ENCODE measurements at places on chromosomes 2 and 18.

GRCh38 chr2:117997872-117998454 lies 15.9 kb downstream of the CCDC93 start:
- no peak for DNase-seq

DNA sequence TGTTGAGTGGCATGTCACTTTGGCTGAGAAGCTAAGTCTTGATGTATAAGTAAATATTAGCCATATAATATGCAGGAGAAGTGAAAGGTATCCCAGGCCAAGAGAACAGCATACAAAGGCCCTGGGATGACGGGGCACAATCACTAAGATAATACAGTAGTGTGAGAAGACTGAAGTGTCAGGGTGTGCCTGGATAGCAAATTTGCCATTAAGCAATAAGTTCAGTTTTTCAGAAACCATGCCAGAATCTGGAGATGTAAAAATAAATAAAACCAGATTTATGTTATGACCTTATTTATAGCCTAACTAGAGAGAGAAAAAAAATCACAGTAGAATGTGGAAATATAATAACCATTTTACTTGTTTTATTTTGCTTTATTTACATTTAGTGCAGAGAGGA lies 1858.7 kb upstream of the CELF4 start:
- DNase-seq: no peak

- DNase-seq: no peak
Measured at GRCh38 chr2:233426619-233427342, 72.5 kb downstream of the DGKD start.

GRCh38 chr2:198909525-198910267 lies 548.0 kb downstream of the SATB2 start:
- DNase-seq: no peak

- DNase-seq: no peak
Measured at GRCh38 chr2:7265286-7265685, 348.1 kb downstream of the RNF144A start.

- no peak for DNase-seq
Measured at GRCh38 chr2:44267796-44268648, 7.3 kb upstream of the SLC3A1 start.

- DNase-seq: peak; percentile 90
Measured at GRCh38 chr2:187654535-187654934, 100.3 kb upstream of the TFPI start.

DNA sequence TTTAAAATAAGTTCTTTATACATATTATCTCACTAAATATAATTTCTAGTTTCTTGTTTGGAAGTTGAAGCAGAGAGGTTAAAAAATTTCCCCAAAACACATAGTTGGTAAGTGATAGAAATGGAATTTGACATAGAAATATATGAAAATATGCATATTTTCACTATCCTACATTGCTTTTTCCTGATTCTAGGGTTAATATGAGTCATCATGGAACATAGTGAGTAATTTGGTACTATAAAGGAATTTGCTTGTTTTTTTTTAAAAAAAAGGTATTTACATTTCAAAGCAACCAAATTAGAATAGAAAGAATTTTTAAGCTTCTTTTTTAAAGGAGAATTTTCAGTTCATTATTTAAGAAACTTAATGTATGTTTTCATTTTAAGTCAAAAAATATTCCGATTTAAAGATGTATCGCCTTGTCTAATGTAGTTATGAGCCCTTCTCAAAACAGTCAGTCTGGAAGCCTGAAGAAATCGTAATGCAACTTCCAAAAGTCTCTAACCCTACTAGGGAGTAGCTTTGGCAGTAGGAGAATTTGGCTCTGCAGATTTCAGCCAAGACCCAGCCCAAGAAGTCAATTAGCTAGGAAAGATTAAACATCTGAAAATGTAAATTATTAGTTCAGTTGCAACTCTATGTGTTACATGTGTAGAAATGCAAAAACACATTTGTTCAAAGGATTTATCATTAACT lies 147.3 kb downstream of the RDH14 start:
- DNase-seq: no peak

GRCh38 chr2:181848261-181848886 lies 43.2 kb upstream of the ITPRID2 start:
- peak; percentile 53 for DNase-seq

- no peak for DNase-seq
Measured at GRCh38 chr2:47521666-47522285, 118.8 kb downstream of the MSH2 start.

- DNase-seq: no peak
Measured at GRCh38 chr2:62382122-62382521, 123.9 kb downstream of the TMEM17 start.

- peak; percentile 22 for DNase-seq
Measured at GRCh38 chr2:159851941-159852340, 53.9 kb upstream of the CD302 start.

- no peak for DNase-seq
Measured at GRCh38 chr2:172256886-172257285, 154.2 kb upstream of the DLX2 start.

GRCh38 chr2:48817355-48817754 lies 61.8 kb upstream of the LHCGR start:
- DNase-seq: no peak

DNA sequence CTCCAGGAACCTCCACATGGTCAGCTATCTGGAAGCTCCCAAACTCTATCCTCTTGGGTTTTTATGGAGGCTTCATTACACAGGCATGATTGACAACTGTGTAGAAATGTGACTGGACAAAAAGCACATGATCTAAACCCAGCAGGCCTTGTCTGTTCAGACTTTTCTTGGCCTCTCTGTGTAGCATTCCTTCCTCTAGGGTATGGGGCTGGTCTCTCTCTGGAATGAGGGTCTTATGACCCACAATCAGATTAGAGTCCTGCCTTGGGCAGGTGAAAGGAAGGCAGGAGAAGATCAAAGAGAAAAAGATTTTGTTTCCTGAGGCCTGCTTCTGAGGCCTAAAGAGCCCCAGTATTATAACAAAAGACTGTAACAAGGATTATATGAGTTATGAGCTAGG lies 162.7 kb downstream of the SP3 start:
- DNase-seq: no peak

GRCh38 chr2:119494163-119494790 lies 30.0 kb downstream of the SCTR start:
- DNase-seq: no peak

- no peak for DNase-seq
Measured at GRCh38 chr2:111029181-111029927, 91.4 kb upstream of the BCL2L11 start.

DNA sequence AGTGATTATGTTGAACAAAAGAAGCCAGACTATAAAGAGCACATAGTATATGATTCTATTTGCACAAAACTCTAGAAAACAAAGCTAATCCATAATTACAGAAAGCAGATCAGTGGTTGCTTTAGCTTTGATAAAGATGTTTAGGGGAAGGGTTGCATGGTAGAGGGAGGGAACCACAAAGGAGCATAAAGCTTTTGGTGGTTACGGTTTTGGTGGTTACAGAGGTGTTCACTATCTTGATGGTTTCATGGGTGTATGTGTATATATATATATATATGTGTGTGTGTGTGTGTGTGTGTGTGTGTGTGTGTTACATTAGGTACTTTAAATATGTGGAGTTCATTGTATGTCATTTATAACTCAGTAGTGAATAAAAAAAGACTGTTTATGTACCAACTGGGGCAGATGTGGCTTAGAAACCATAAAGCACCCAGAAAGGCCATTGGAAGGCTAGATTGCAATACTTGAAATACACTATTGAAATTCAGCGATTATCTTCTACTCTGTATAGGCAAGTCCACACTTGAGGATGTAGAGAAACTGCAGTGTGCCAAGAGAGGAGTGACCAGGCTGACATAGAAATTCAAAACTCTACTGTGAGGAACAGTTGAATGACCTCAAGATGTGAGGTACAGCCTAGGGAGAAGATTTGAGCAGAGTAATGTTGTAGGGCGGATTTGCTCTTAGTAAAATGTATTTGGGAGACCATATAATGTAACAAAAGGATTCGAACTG lies 60.6 kb downstream of the CAB39 start:
- no peak for DNase-seq

GRCh38 chr2:183014005-183014404 lies 24.3 kb downstream of the NCKAP1 start:
- no peak for DNase-seq

DNA sequence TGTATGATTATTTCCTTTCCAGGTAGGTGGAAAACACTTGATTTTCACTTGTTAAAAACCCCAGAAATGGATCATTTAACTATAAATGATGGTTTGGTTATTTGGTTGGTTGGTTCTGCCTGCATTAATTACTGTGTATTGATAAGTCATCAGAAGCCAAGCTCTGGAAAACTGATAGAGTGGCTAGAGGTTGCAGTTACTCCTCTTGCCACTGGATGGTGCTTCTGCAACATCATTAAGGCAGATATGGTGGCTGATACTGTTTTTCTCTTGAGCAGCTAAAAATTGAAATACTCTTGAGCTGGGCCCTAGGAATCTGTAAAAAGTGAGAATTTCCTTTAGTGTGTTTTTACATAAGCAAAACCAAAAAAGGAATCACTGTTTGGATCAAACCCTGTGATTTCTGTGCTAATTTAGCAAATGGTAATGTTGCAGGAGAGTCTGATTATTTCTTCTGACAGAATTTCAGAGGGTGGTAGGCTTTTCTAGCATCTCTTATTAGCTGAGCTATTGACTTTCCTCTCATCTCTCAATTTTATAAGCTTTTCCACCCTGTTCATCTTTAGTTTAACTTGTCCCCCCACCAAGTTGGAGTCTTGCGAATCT lies 54.3 kb downstream of the RAB10 start:
- DNase-seq: peak; percentile 52

DNA sequence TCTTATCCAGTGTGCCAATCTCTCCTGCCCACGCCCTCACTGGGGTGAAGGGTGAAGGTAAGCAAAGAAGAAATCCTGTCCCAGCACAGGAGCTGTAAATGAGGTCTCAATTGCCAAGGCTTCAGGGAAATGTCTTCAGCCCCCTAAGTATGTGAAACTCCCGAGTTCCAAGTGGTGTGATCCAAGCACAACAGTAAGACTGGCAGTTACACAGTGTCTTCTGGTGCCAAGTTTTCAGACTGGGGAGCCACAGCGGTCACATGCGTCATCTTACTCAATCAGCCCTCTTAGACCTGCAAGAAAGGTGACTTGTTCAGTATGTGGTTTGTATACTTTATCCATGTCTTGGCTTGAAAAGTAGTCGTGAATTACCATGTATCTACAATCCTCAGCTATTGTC lies 55.0 kb upstream of the SPRED2 start:
- no peak for DNase-seq

DNA sequence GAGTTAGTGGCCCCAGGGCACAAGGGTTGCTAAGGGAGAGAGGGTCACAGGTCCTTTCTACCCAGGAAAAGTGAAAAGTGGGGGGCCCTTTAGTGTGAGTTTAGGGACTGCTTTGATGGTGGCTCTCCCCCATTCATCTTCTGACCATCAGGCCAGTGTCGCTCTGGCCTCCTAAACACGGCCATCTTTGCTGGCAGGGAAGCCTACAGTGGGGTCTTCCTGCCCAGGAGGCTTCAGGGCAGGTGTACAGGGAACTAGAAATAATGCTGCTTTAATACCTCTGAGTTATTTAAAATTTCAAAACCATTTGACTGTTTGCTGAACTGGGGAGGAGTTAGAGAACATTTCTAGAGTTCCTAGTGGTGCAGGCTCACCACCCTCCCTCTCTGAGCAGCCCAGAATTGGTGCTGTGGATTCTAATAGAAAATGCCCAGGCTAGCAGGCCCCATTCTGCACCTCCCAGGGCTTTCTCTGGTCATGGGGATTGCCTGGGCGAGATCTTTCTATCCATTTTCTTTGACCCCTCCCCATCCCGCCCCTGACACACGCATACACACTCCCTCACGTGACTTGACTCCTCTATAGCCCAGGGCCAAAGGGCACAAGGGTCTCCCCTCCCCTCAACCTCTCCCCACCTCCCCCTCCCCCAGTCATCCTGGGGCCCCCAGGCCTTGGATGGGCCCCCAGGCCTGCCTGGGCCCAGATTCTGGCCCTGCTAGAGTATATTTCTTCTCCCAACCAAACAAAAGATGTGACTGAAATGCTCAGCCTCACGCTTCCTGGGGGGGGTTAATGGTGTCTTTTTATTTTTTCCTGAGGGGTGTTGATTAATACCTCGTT lies 3.1 kb downstream of the PKDCC start:
- no peak for DNase-seq

DNA sequence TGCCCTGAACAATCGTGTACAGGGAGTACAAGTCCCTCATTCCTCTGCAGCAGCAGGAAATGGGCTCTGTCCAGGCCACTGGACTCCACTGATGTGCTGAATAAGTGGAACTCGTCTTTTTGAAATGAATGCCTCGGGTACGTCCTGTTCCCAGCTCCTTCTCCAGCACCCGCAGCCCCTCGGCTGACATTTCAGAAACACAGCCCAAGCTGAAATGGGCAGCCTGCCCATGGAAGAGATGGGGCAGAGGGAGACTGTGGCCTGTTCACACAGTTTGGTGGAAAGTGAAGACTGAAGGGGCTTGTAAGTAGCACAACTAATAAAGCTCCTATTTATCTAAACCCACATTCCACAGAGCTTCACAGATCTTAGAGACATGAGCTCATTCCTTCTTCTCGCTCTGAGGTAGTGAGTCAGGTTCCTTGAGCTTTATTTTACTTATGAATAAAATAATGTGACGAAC lies 498.6 kb downstream of the TXNL1 start:
- DNase-seq: no peak

- DNase-seq: no peak
Measured at GRCh38 chr2:80078290-80079036, 226.1 kb downstream of the LRRTM1 start.

- DNase-seq: no peak
Measured at GRCh38 chr2:74128206-74128605, 19.5 kb downstream of the BOLA3 start.

DNA sequence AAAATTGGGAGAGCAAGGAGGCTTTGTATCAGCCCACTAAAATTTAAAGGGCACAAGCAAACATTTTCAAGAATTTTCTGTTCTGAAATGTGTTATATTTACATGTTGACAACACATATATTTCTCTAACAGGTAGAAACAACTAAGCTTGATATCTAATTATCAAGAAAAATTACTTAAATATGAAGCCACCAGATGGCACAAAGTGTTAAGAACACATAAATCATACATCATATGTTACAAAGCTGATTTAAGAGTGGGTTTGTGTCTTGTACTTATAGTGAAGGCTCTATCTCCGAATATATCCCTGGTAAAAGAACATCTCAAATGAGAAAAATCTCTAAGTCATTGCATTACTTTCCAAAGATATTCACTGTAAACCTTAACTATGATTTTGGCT lies 19.6 kb upstream of the CREB1 start:
- DNase-seq: no peak

GRCh38 chr2:152630466-152630865 lies 86.8 kb downstream of the PRPF40A start:
- DNase-seq: no peak

- no peak for DNase-seq
Measured at GRCh38 chr18:58378411-58379379, 250.2 kb downstream of the ALPK2 start.

- DNase-seq: no peak
Measured at GRCh38 chr2:106800976-106801655, 84.9 kb downstream of the ST6GAL2 start.

GRCh38 chr18:65725251-65726050 lies 25.4 kb upstream of the CDH7 start:
- peak; percentile 24 for DNase-seq

- DNase-seq: no peak
Measured at GRCh38 chr18:68376926-68377325, 338.0 kb downstream of the TMX3 start.

All from NCI-H1417 (cell line).